ENCODE measurements at places on chromosomes 7 and 10. TPM values are rescaled to one million over a fixed set of nuclear protein-coding genes. Genes with fewer than 3 reads are reported as not detected.

OPN4 gene
- total RNA-seq: not detected

GJC3 gene
- not detected for total RNA-seq

TEX36 gene
- total RNA-seq: not detected

CYP2C9 gene
- total RNA-seq: 1.4 TPM

TCF7L2 gene
- 50.9 TPM for total RNA-seq

RASSF4 gene
- total RNA-seq: 55.6 TPM

IGF2BP3 gene
- total RNA-seq: 124 TPM

DEPP1 gene
- 7.0 TPM for total RNA-seq

STRIP2 gene
- 5.8 TPM for total RNA-seq

CSTF2T gene
- 48.8 TPM for total RNA-seq

COL13A1 gene
- total RNA-seq: not detected

PNLIPRP3 gene
- not detected for total RNA-seq

CTBP2 gene
- total RNA-seq: 97.2 TPM

NKX2-3 gene
- 0.43 TPM for total RNA-seq

FAM24B gene
- 19.0 TPM for total RNA-seq

PON1 gene
- total RNA-seq: not detected

UCMA gene
- not detected for total RNA-seq

SPDYE18 gene
- total RNA-seq: 0.66 TPM

SEMA3E gene
- not detected for total RNA-seq

SH2D4B gene
- total RNA-seq: 0.23 TPM

VSTM2A gene
- not detected for total RNA-seq

PRKG1 gene
- total RNA-seq: 0.12 TPM

ZNF467 gene
- 1.7 TPM for total RNA-seq

CSGALNACT2 gene
- total RNA-seq: 5.0 TPM

FOXI2 gene
- not detected for total RNA-seq

KAZALD1 gene
- 42.3 TPM for total RNA-seq

TOMM7 gene
- total RNA-seq: 192 TPM

LIPF gene
- not detected for total RNA-seq

OR13A1 gene
- not detected for total RNA-seq

LRRD1 gene
- not detected for total RNA-seq

BLNK gene
- total RNA-seq: 0.30 TPM

Data from Caco-2 (cell line).